ENCODE measurements at places on chromosomes 6 and 20.

DNA sequence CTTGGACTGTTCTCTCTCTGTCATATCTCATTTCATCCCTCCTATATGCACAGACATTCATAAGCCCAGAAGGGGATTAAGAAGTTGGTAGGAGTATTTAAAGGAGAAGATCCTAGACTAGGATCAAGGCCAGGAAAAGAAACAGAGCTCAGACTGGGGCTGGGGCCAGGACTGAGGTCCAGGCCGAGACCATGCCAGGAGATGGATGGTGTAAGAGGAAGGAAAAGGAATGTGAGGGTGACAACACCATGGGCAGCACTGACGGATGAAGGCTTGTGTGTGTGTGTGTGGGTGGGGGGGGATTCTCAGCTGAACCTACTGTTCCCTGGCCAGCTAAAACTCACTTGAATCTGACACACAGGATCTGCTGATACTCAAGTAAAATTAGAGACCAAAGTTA, 182.1 kb downstream of the KIF6 start:
- DNase-seq: no peak

- DNase-seq: no peak
Observed at GRCh38 chr6:4803343-4803744, 27.1 kb downstream of the CDYL start.

DNA sequence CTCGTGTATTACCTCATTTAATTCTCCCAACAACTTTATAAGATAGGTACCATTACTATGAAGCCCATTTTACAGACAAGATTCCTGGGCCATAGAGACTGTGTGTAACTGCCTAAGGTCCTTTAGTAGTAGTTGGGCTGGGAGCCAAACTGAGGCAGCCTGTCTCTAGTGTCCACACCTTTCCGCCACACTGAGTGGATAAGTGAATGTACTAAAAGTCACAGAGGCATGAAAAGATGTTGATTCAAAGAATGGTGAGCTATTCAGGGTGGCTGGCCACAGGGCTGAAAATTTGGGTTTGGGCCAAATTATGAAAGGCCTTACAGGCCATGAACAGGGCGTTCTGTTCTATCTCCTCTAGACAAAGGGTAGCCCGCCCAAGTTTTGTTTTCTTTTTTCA, 11.0 kb downstream of the CD24 start:
- DNase-seq: no peak

GRCh38 chr6:108559884-108560462, 744 bp upstream of the FOXO3 start:
- DNase-seq: peak; percentile 38

DNA sequence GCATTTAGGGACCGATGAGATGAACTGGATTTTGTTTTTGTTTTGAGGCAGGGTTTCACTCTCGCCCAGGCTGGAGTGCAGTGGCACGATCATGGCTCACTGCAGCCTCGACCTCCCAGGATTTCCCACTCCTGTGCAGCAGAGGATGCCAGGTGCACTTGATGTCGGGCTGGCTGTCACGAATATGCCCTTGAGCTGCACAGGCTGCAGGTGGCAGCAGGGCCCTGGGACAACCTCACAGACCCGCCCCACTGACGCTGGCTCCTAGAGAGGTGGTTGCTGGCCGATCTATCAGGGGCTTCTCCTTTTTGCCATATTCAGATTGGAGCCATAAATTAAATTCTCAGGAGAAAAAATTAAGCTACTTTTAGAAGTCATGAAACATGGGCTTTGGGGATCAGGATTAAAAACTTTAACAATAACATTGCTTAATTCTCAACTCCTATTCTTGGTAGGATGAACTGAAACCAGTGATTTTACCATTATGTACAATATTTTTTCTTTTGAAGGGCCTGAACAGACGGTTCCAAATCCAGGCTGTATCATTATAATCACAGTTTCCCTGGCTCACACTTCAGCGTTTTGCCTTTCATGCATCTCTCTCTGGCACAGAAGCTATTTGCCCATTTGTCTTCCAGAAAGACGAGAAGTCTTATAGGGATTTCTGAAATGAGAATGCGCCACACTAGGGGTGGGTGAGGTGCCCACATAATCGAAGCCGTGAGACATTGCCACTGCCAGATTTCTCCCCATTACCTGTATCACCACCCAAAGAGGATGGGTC, 32.4 kb downstream of the NQO2 start:
- DNase-seq: no peak

All from RWPE1 (cell line).